ENCODE measurements at places on chromosomes 2 and 18.

DNA sequence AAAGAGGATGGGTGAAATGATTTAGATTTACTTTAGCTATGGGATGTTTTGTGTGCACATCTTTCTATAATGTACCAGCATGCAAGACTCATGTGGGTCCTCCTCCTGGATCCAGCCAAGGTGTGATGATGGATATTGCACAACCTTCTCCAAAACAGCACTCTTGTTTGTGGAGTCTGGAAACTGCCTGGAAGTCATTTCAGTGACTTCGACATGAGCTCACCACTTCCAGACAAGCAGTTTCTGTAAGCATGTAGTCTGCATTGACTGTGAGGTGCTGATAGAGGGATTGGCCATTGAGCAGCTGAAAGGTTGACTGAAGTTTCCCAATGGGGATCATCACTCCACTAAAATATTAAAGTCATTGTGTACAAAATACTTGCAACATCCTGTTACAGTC, 154.0 kb downstream of the TRIB2 start:
- no peak for DNase-seq

GRCh38 chr2:12720278-12720620, 3.5 kb downstream of the TRIB2 start:
- no peak for DNase-seq

DNA sequence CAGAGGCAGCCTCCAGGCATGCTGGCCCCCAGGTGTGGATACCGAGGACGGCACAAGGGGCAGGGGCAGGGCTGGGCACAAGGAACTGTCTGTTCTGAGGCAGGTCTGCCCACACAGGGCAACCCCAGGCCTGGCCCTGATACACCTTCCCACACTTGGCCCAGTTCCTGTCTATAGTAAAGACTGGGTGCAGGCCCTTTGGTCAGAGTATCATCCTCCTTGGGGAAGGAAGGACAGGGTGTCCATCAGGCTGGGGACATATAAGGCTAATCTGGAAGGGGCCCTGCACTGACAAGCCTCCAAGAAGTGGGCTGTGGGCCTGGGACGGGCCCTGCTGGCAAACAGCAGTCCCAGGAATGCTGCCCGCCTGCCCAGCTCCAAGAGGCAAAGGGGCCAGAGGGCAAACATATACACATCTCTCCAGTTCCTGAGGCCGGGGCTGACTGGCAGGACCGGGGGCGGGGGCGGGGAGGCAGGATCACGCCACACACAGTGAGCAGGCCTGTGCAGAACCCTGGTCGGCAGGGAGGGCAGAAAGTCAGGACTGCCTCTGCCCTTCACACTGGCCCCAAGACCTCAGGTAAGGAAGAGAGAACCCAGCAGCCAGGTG, 18.9 kb downstream of the SDC1 start:
- DNase-seq = no peak

DNA sequence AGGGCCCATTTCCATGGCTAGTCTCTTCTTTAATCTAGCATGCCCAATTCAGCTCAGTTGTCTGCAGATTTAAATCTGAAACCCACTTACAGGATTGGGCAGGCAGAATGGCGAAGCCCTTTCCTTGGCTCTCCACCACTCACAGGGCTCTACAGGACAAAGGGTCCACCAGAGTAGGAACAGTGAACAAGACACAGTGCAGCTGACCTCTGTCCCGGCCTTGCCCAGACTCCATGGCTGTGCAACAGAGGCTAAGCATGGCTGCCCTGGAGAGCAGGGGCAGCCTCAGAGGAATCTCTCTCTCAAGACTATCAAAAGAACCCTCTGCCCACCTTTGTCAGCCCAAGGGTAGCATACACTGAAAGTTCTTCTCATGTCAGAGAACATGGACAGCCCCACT, 9.7 kb upstream of the ATP6V1B1 start:
- no peak for DNase-seq

- DNase-seq = no peak
Observed at GRCh38 chr18:25077038-25077943, 274.7 kb downstream of the ZNF521 start.

- peak; percentile 91 for DNase-seq
Observed at GRCh38 chr18:47983946-47984345, 53.5 kb upstream of the SMAD2 start.

- no peak for DNase-seq
Observed at GRCh38 chr2:236973343-236973980, 112.2 kb upstream of the COPS8 start.
